Suppressor macrophage treated with lipopolysaccharide for 4 hours (primary cell): ENCODE measurements at places on chromosomes 3 and 15.

GRCh38 chr15:66017000-66017399, 147.7 kb downstream of the RAB11A start:
- no peak for DNase-seq

GRCh38 chr15:52656412-52656811, 22.8 kb downstream of the ATOSA start:
- no peak for DNase-seq

GRCh38 chr3:72912532-72912931, 24.7 kb downstream of the GXYLT2 start:
- no peak for DNase-seq

DNA sequence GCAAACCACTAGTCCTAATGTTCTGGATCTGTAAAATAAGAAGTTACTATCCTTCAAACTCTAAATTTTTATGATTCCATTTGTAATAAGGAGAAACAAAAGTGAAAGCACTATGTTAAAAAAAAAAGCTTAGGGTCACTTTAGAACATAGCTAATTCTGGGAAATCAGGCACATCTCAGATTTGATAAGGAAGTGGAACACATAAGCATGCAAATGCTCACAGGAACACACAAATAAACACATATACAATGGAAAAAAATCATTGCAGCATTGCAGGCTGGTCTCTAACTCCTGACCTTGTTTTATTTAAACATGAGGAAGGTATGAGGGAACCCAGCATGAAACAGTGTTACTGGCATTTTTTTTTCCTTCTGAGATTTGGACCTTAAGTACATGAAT, 63.2 kb upstream of the TNFSF10 start:
- peak; percentile 95 for DNase-seq

DNA sequence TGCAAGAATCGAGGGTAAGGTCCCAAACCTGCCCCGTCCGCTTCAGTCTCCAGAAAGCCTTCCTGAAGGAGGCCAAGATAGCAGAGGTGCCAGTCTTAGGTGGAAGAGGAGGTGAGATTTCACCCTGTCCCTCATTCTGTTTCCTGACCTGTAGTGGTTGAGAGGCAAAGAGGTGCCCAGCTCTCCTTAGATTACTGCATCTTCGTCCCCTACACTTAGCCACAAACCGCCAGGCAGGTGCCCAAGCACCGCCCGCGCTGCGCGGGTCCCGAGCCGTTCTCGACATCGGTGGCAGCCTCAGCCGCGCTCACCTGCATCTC, 23.8 kb upstream of the POLG start:
- DNase-seq = no peak

DNA sequence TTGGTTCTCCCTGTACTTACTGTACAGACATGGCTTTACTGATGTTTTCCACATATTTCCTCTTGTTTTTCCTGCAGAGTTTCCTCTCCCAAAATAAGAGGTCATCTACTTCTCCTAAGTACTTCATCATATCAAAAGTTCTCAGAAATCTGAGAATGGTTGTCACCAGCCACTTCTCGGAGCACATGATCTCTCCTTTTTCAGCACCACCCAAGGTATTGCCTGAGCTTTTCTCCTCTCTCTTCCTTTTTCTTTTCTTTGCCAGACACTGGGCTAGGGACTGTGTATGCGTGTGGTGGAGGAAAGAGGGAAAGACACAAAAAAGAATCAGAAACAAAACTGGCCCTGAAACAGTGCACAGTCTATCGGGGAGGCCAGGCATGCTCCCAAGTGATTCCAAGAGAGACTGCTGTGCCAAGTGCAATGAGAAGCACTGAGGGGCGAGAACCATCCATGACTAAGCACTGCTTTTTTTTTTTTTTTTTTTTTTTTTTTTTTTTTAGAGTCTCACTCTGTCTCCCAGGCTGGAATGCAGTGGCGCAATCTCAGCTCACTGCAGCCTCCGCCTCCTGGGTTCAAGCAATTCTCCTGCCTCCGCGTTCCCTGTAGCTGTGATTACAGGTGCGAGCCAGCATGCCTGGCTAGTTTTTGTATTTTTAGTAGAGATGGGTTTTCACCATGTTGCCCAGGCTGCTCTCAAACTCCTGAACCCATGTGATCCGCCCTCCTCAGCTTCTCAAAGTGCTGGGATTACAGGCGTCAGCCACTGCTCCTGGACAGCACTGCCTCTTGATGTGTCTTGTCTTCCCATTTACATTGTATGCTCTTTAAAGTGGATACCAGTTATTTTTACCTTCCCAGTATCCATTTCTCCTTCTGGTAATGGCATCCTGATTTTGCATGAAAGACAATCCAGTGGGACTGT, 194.0 kb upstream of the FEZF2 start:
- no peak for DNase-seq

DNA sequence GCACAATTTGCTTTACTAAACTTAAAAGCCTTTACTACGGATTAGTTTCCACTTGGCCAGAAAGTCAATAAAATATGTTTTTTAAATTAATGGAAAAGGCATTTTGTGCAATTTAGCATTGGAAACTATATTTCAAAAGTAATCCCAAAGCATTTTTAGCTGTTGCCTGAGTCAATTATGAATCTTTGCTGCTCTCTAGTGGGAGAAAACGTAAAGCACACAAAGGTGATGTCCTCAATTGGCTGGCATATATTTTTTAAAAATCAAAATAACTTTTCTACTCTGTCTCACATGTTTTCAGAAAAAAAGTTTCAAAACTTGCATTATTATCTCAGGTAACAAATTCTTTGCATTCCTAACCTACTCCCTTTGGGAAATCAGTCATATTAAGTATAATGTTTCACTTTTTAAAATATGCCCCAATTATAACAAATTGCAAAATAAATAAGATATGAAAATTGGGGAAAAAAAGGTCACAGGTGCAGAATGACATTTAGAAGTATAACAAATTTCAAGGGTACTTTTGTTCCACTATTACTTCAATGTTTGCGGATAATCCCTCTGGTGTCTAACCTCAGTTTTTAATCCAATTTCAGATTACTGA, 47.2 kb upstream of the TEX55 start:
- DNase-seq = peak; percentile 47
